Posterior vena cava (tissue), 2 donors: ENCODE measurements at places on chromosomes 12 and 14.

GRCh38 chr12:30930238-30930637 is 3.7 kb downstream of the TSPAN11 start:
- DNase-seq: no peak

DNA sequence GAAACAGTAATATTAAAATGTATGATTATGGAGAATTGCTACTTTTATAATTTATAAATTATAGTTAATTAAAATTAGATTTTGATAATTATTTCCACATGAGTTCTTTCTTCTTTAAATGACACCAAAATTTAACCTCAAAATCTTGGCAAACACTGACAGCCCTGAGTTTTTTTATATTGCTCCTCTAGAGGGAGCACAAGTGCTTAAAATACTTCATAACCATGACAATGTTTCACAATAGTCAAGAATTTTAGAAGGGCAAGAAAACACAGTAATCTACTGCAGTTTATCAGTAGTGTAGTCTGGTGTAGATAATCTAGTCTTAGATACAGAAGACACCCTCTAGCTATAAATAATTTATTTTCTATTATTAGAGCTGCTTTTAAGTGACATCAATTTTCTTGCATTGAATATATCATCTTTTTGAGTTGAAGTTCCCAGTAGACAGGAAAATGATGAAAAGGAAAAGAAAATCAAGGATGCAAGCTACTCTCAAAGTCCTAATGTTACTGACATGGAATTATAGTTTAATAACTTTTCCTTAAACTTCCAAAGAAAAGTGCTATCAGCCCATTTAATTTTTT is 14.3 kb upstream of the PTGER2 start:
- no peak for DNase-seq

DNA sequence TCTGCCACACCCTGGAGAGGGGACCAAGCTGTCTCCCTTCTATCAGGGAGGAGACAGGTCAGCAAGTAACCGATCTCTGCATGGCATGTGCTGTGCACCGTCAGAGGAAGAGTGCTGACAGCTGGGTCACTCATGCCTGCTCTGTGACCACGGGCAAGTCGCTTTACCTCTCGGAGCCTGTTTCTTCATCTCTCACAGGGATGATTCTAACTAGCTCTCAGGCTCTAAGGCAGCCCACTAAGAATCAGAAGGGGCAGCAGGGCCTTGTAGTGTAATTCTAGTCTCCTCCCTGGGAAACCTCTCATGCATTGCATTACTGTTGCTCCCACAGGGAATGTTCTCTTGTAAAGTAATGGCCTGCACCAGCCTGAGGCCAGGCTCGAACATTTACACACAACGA is 11.9 kb downstream of the CD9 start:
- DNase-seq: no peak

- no peak for DNase-seq
These were observed 238.8 kb downstream of the PPFIA2 start for GRCh38 chr12:81520064-81520945.

DNA sequence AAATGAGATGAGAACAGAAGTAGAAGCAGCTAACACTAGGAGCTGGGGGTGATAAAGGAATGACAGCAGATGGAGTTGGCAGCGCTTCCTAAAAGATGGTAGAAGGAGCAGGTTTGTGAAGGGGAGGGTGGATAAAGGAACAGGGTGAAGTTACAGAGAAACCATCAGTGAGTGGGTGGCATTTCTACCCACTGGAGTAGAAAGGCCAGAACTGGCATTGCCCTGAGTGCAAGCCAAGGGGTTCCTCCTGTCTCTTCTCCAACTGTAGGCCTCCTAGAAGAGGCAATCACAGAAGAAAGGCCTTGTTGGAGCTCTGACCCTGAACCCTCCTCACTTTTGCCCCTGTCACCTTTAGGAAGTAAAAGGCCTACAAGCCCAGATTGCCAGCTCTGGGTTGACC is 2.2 kb downstream of the KRT18 start:
- no peak for DNase-seq

GRCh38 chr14:95097385-95097784 is 59.9 kb downstream of the DICER1 start:
- DNase-seq: no peak

- DNase-seq: no peak
These were observed 1.1 kb downstream of the LRP6 start for GRCh38 chr12:12265571-12266388.

GRCh38 chr12:126191949-126192348 is 1126.7 kb downstream of the AACS start:
- no peak for DNase-seq

DNA sequence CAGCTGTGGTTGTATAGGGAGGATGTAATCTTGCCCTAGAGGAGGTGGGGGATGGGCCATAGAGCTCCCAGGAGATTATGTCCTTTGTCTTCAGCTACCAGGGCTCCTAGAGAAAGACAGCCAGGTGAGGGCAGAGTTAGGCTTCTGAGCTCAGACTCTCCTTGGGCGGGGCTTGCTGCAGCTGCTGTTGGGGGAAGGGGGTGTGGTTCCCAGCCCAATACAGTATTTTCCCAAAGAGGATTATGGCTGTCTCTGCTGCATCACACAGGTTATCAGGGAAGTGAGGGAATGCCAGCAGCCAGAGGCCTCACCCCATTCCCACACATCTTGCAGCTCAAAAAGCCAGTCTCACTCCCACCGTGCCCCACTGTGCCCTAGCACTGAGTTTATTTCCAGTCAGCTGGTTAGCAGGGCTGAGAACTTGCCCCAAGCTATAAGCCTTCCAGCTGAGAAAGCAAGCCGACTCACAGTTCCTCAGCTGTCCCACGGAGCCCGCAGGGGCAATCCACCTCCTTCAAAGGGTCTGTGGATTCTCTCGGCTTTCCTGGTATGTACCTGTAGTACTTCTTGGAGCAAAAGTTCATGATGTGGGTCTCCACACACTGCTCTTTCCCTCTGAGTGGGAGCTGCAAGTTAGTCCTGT is 217.3 kb upstream of the CPNE8 start:
- no peak for DNase-seq

DNA sequence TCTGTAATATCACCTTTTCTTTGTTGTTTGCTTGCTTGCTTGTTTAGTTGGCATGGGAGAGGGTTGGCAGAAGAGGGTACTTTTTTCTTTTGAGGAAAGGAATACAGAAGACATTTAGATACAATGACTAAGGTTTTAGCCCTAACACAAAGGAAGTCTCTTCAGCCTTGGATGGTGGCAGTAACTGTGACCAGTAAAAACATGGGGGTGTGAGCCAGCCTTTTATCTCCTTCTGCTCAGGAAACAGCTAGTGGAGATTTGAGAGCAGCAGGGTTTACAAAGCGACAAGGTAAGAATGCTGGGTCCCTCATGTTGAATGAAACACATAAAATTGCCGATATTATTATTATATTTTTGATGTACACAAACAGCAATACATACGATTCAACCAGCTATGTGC is 40.4 kb downstream of the SLC8A3 start:
- no peak for DNase-seq

GRCh38 chr14:61718039-61718438 is 22.7 kb downstream of the HIF1A start:
- no peak for DNase-seq

- DNase-seq: no peak
These were observed 66.7 kb downstream of the RESF1 start for GRCh38 chr12:32025906-32026305.

DNA sequence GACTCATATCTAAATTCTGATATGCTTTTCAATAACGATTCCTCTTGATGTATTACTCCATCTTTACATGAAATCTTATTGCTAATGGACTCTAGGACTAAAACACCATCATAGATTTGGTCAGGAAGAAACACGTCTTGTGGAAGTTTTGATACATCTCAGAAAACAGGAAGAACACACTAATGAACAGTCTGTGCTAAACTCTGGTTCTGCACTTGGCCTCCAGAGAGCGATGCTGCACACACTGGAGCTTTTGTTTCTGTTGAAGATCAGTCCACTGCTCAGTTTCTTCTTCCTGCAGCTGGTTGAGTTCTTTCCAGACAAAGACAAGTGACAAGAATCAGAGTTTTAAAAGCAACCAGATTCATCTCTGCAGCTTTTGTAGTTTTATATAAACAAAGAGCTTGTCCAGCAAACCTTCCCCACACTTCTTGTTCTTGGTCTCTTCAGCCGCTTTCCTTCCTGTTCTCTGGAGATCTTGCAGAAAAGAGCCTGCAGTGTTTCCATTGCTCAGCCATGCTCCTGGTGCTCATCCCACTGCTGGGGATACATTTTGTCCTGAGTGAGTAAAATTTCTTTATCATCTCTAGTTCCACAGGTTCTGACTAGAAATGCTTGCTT is 229.1 kb upstream of the OR4E1 start:
- DNase-seq: no peak

- no peak for DNase-seq
These were observed 26.0 kb downstream of the MMAB start for GRCh38 chr12:109547286-109547685.

DNA sequence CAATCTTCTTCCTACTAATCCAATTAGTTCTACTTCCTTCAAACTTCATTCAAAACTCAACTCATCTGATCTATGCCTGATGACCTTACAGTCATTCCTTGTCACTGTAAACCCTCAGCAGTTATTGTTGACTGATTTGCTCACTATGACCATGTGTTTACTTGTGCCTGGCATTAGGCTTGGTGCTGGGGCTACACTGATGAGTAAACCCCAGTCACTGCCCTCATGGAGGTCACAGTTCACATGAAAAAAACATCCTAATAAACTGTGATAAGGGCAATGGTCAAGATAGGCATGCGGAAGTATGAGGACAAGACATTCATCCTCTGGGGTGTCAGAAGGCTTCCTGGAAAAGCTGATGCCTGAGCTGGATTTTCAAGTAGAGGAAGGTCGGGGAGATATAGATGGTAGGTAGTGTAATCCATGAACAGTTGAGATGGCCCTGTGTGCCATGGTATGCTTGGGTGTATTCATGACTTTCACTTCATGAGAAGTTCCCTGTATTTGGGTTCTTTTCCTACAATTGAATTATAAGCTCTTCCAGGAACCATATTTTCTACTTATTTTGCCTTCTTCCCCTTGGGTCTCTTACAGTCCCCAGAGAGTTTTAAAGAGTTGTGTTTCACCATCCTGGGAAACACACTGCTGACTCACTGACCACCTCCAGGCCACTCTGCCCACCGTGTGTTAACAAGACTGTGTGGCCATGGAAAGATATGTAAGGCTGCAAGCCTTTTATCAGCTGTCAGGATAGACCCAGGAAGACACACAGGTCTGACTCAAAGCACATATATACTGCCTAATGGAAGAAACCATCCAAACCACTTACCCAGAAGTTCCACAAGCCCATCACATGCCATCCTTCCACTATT is 38.7 kb upstream of the DUSP6 start:
- no peak for DNase-seq

DNA sequence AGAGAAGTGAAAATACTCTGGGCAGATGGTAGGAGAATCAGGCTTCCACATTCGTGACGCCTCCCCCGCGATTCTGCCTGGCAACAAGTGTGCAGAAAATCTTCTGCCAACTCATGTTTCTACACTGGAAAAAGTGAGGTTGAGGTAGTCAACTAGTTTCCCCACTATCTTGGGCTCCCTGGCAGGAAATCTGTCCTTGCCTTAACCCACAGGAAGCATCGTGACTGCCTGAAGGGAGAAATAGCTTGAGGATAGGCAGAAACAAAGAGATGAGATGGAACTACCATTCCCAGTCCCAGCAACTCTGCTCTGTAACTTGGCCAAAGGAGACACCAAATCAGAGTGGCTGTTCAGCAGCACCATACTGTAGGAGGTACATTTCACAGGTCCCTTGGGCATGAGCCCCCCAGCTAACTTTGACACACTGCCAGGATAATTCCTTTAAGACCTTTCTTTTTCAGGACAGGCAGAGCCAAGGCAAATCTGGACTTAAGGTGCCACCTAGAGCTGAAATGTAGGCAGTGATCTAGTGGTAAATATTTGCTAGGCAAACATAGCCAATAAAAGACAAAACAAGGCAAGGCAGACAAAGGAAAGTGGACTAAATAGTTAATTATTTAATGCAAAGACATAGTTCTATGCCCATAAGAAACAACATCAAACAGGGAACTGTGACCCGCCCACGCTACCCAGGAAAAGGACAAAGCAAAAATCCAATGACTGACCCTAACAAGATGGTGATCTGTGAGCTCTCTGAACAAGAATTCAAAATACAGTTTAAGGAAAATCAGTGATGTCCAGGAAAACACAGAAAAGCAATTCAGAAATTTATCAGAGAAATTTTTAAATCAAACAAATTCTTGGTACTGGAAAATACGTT is 205.1 kb downstream of the PTPRO start:
- DNase-seq: no peak

- DNase-seq: no peak
These were observed 845 bp downstream of the L3HYPDH start for GRCh38 chr14:59483363-59483762.

DNA sequence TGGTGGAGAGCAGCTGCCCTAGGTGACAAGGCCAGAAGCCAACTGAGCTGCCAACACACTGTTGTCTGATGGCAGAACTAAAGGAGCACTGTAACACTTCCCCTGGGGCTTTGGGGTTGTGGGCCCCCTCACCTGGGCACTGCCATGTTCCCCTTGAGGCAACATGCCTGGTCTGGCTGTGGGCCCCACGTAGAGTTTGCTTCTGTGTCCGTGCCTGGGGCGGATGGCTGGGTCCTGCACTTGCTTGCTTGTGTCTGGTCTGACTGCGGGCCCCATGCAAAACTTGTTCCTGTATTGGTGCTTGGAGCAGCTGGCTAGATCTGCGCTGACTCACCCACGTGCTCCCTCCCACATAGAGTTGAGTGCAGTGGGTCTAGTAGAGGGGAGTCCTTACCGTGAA is 78.4 kb downstream of the MNAT1 start:
- no peak for DNase-seq

GRCh38 chr14:71395151-71395604 is 487.9 kb downstream of the PCNX1 start:
- no peak for DNase-seq

- no peak for DNase-seq
These were observed 375.3 kb downstream of the C12orf75 start for GRCh38 chr12:105705765-105706164.

DNA sequence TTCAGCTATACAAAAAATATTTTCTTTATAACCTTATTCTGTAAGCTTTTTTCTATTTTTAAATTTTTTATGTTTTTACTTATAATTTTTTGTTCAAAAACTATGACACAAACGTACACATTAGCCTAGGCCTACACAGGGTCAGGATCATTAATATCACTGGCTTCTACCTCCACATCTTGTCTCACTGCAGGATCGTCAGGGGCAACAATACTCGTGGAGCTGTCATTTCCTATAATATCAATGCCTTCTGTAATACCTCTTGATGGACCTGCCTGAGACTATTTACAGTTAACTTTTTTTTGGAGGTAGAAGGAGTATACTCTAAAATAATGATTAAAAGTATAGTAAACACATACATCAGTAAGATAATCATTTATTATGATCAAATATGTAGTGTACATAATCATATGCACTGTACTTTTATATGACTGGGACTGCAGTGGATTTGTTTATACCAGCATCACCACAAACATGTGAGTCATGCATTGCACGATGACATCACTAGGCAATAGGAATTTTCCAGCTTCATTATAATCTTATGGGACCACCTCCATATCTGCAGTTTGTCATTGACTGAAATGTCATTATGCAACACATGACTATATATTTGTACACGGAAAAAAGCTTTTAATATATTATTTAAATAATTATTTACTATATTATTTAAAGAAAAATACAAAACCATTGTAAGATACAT is 18.5 kb upstream of the PMCH start:
- no peak for DNase-seq

GRCh38 chr14:75543786-75544185 is 21.5 kb downstream of the BATF start:
- DNase-seq: no peak

- no peak for DNase-seq
These were observed 12.4 kb upstream of the NFYB start for GRCh38 chr12:104150416-104150815.
